ENCODE measurements at places on chromosomes 1 and 21.
A peak's percentile ranks its signal among the peaks of the same experiment; 100 is the strongest.

DNA sequence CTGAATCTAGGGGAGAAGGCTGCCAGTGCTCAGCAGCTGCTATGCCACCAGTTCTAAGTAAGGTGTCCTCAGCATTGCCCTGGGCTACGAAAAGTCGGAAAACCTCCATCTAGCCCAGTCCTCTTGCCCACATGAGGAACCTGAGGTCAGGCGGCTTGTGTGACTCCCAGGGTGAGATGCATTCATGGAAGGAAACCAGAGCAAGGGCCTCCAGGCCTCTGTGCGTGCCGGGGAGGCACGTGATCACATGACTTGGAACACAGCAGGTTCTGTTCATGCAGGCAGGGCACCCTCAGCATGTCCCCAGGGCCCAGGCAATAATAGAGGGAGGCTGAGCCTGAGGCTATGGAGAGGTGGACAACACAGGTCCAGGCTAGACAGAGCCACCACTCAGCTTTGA, 312.5 kb upstream of the DUSP10 start:
- no peak for DNase-seq

GRCh38 chr1:184610876-184611595, 143.6 kb downstream of the EDEM3 start:
- DNase-seq, result no peak

DNA sequence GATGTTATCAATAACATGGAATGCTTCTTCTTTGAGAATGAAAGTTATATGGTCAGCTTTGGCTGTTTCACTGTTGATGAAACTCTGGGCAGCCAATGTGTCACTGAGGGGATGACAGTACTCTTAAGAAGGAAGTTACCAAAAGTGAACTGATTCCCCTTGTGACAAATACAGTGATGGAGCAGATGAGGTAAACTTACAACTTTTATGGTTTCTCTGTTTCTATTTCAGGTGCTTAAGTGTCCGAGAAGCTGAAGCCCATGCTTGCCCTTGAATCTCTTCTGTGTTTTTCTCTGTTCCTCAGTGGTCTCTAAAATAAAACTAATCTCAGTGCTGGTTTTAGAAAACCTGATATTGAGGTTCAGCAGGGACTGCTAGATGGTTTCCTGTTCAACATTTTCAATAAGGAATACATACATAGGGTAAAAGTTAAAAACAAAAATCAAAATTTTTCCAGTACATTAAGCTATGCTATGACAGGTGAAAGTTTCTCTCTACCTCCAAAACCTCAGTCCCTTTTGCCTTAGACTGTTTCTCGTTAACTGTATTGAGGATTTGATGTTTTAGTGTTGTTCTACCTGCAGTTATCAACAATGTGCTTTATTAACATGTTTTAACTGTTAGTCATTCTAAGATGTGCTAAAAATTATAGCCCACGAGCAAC, 454.4 kb upstream of the ADGRL4 start:
- no peak for DNase-seq

- no peak for DNase-seq
Observed at GRCh38 chr1:10031461-10031860, 1.3 kb upstream of the UBE4B start.

DNA sequence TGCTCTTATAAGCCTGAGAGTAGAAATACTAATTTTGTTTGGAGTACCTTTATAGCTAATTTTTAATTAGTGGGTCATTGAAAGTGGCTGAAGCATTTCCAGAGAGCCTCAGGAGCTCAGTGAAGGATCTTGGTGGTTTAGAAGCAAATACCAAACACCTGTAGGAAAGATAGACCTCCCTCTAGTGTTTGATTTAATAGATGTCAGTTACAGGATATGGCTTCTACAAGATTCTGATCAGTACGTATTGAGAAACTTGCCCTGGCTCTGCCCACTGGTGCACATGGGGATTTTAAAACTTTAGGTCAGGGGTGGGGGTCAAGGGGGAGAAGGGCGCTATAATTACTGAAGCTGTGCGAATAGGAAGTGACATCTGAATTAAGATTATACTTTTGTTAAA, 122.2 kb downstream of the POU2F1 start:
- peak; percentile 6 for DNase-seq

DNA sequence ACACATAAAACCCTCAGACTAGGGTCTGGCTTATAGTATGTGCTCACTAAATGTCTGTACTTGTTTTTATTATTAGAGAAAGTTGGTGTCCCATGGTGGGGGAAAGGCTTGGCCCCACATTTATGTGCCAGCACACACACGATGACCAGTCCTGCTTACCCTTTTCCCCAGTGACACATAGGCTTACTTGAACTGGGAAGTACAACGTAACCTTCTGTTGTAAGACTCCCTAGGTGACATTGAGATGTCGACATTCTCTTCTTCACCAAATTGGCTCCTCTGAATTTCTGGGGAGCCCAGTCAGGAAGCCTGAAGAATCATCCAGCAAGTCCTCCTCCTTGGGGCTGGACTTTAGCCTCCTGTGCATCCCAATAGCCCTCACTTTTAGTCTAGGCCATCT, 1.7 kb upstream of the MECR start:
- DNase-seq, result no peak

- DNase-seq, result no peak
Observed at GRCh38 chr1:38332649-38333310, 286.2 kb upstream of the POU3F1 start.

- no peak for DNase-seq
Observed at GRCh38 chr1:73948055-73948454, 249.9 kb downstream of the LRRIQ3 start.

DNA sequence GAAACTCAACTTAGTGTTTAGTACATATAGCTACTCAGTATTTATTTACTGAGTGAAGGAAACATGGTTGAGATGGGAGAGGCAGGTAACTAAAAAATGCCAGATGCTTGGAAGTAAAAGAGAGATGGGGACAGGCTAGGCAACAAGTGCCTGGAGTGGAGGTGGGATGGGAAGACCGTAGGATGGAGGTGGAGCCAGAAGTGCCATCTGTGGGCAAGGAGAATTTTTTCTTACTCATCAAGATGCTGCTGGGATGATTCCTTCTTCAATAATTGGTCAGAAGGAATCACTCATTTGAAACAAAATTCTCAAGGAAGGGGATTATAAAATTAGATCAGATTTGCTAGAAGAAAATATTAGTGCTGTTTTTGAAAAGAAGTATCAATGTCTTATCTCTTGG, 72.9 kb downstream of the IFI44 start:
- DNase-seq, result no peak

DNA sequence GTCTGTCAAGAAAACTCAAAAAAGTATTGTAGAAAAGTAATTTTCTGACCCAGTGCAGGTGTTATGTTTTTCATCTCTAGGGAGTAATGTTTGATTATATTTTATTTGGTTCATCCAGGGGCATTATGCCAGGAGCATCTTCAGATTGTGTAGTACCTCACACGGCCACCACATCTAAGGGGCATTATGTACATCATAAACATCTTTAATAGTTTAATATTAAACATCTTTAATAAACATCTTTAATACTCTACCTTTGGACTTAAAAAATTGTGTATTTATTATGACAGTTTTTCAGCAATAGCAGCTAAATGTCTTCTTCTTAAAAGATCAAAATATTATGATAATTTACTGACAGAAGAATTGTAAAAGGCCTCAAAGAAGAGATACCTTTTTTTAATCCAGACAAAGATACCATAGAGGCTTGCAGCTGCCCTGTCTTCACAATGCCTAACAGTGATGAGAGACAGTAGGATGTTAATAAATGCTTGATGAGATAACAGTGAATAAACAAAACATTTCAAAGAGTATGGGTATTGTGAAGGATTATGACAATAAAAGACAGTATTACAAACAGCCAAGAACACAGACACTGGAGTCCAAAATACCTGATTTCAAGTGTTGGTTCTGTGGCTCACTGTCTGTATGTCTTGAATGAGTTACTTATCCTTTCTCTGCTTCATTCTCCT, 240.9 kb upstream of the ADGRL2 start:
- DNase-seq, result no peak

GRCh38 chr1:245990315-245991022, 516.6 kb downstream of the SMYD3 start:
- peak; percentile 58 for DNase-seq

- DNase-seq, result no peak
Observed at GRCh38 chr1:53172426-53173128, 24.0 kb upstream of the CPT2 start.

GRCh38 chr1:90381598-90381997, 335.5 kb downstream of the BARHL2 start:
- DNase-seq, result no peak

- DNase-seq, result no peak
Observed at GRCh38 chr1:78650114-78650660, 556 bp downstream of the IFI44 start.

- DNase-seq, result no peak
Observed at GRCh38 chr1:78009836-78010235, 5.1 kb downstream of the DNAJB4 start.

DNA sequence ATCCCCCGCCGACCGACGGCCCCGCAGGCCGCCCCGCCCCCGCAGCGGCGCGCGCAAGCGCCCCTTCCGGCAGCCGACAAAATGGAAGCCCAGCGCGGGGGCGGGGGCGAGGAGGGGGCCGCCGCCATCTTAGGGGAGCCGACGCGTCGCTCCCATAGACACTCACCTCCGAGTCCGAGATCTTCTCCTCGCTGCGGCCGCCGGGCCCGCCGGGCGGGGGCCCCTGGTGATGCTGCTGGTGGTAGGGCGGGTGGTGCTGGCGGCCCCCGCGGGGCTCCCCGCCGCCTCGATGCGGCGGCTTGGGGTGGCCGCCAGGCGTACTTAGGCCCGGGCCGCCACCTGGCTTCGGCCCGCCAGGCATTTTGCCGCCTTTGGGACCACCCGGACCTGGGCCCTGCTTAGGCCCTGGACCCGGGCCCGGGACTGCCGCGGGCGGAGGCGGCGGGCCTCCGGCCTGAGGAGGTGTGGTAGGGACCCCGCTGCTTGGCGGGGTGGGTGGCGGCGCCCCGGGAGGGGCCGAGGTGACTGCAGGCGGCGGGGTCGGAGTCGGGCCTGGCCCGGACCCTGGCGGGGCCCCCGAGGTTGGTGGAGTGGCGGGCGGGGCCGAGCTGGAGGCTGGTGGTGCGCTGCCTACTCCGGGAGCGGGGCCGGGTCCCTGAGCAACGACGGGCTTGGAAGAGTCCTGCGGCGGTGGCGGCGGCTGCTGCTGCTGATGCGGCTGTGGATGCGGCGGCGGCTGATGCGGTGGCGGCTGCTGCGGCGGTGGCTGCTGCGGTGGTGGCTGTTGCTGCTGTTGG, 691 bp downstream of the SFPQ start:
- DNase-seq, result peak; percentile 94

- no peak for DNase-seq
Observed at GRCh38 chr1:225415307-225415706, 12.5 kb downstream of the LBR start.

DNA sequence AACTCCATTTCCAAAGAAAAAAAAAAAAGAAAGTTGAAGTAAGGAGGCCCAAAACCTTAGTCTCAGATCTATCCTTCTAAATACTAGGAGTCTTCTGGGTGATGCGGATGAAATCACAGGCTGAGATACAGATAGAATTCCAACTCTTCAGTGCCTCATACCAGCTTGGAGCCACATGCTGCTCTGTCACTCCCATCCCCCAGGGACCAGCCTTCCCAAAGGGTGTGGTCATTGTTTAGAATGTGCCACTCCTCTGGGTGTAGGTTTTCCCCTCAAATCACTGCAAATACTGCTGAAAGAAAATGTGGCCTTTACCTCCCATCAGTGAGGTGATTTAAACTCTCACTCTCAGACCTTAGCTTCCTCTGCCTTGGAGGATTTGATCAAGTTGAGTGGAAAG, 112.9 kb downstream of the CDC7 start:
- no peak for DNase-seq

- DNase-seq, result no peak
Observed at GRCh38 chr1:25451908-25452307, 21.2 kb downstream of the MACO1 start.

GRCh38 chr1:72526926-72527325, 244.6 kb upstream of the NEGR1 start:
- no peak for DNase-seq
